Endodermal cell (in vitro differentiated cells): ENCODE measurements at places on chromosomes 5 and 9. TPM values are rescaled to one million over a fixed set of nuclear protein-coding genes. Genes with fewer than 3 reads are reported as not detected.

DNA sequence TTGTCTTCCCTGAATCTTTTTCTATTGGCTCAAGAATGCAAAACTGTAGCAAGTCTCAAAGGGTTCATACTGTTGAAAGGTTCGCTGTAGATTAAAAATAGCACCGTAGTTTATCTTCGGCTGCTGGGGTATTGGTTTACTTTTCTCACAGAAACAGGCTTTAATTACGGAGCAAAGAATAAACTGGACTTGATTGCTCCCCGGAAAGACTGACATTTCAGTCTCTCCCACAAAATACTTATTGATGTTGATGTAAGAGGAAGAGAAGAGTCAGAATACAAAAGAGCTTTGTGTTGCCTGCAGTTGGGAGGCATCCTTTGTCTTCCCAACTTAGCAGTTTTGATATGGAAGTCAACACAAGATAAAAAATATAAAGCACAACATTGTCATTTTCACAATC lies 183.9 kb upstream of the DMAC1 start:
- no peaks in the 10 kb centered on the region for H3K27me3 ChIP-seq
- no peak for DNase-seq
- H3K36me3 ChIP-seq = no peaks in the 10 kb centered on the region
- peaks cover 22% of the 10 kb centered on the region for H3K4me1 ChIP-seq
- H3K27ac ChIP-seq = peak overlapping the region; percentile 81

GRCh38 chr5:74903165-74903787 lies 37.1 kb upstream of the FAM169A start:
- no peaks in the 10 kb centered on the region for H3K36me3 ChIP-seq
- peak; percentile 96 for DNase-seq
- no peaks in the 10 kb centered on the region for H3K4me1 ChIP-seq

DNA sequence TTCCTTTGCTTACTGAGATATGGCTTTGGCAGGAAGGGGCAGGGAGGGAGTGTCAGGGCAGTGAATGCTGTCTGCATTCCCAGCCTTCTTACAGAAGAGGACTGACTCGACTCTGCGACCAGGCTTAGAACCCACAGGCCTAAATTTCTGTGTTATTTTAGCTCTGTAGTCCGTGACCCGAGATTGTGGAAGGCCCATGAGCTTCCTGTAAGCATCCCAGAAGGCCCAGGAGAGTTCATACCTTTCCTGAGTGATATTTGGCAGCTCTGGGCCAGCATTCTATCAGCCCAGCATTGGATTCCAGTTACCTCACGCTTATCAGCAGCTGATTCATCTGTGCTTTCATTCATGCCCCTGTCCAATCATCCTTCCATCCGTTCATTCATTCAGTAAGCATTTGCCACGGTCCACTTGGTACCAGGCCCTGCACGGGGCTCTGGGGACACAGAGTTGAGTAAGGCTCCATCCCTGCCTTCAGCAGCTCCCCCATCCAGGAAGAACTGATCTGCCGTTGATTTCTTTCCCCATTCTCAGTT lies 28.2 kb upstream of the RPL26L1 start:
- H3K36me3 ChIP-seq = peaks cover 41% of the 10 kb centered on the region
- no peak overlapping the region for H3K27ac ChIP-seq
- H3K4me3 ChIP-seq = no peak overlapping the region
- DNase-seq = no peak
- H3K27me3 ChIP-seq = no peaks in the 10 kb centered on the region

- no peak overlapping the region for H3K27ac ChIP-seq
- no peak overlapping the region for H3K4me3 ChIP-seq
- no peaks in the 10 kb centered on the region for H3K4me1 ChIP-seq
Observed at GRCh38 chr5:135359374-135360165, 39.5 kb downstream of the MACROH2A1 start.

DNA sequence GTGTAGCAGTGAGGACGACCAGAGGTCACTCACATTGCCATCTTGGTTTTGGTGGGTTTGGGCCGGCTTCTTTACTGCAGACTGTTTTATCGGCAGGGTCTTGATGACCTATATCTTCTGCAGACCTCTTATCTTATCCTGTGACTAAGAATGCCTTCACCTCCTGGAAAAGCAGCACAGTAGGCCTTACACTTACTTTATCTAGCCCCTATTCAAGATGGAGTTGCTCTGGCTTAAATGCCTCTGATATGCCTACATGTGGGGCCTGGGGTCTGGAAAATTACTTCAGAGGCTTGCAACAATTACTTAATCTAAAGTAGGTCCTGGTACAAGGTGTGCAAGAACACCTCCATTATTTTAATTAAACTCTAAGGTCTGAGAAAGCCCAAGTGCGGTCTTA lies 86.9 kb upstream of the IL12B start:
- no peaks in the 10 kb centered on the region for H3K36me3 ChIP-seq
- H3K27ac ChIP-seq = no peak overlapping the region
- H3K4me1 ChIP-seq = peaks cover 17% of the 10 kb centered on the region
- H3K4me3 ChIP-seq = peak overlapping the region; percentile 48
- no peak for DNase-seq

DNA sequence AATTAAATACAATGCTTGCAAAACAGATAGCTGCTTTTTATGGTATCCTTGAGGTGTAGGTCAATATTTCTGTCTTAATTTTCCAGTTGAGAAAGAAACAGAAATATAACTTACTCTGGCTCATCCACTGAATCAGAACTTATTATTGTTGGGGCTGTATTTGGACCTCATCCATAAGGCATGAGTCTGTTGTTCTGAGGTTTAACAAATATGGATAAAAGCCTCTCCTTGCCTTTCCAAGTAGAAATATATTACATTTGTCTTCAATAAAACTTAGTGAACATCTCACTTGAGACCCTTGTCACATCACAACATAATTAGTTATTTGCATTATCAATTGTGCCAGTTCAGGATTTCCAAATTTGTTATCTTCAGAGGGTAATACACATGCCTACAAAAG lies 525.8 kb downstream of the AGTPBP1 start:
- H3K4me1 ChIP-seq = peaks cover 14% of the 10 kb centered on the region
- H3K36me3 ChIP-seq = no peaks in the 10 kb centered on the region
- no peak overlapping the region for H3K4me3 ChIP-seq
- no peaks in the 10 kb centered on the region for H3K27me3 ChIP-seq

Gene LCN12
- 2.1 to 4.4 TPM (median 3.3 TPM) in 3 replicates for total RNA-seq

Gene TLR4
- 0.08 TPM in 1 of 3 replicates, not detected in the others for total RNA-seq
